Activated CD4-positive, alpha-beta T cell treated with anti-CD3 and anti-CD28 coated beads, Interleukin-2, amount 50 U/mL, for 24 hours (primary cell): ENCODE measurements at places on chromosomes 4 and X.

DNA sequence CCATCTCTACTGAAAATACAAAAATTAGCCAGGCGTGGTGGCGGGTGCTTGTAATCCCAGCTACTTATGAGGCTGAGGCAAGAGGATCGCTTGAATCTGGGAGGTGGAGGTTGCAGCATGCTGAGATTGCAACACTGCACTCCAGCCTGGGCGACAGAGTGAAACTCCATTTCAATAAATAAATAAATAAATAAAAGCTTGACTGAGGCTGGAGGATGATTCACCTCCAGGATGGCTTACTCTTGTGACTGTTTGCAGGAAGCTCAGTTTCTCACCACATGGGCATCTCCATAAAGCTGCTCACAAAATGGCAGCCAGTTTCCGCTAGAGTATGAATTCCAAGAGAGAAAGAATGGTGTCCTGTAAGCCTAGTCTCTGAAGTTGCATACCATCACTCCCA, 191.7 kb upstream of the EDNRA start:
- no peak for DNase-seq

DNA sequence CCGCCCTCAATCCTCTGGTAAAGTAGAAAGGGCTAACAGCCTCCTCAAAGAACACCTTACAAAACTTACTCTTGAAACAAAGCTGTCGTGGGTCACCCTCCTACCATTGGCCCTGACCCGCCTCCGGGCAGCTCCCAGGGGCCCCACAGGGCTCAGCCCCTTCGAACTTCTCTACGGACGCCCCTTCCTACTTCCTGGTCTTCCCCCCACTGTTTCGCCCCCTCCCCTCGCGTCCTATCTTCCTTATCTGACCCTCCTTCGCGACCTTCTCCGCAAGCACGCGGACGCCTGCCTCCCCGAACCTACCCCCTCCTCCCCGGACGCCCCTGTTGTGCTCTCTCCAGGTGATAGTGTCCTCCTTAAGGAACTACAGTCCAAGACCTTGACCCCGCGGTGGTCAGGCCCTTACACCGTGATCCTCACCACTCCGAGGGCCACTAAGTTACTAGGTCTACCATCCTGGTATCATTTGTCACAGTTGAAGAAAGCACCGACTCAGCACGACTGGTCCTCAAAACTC, 963.1 kb downstream of the RPA4 start:
- no peak for DNase-seq

DNA sequence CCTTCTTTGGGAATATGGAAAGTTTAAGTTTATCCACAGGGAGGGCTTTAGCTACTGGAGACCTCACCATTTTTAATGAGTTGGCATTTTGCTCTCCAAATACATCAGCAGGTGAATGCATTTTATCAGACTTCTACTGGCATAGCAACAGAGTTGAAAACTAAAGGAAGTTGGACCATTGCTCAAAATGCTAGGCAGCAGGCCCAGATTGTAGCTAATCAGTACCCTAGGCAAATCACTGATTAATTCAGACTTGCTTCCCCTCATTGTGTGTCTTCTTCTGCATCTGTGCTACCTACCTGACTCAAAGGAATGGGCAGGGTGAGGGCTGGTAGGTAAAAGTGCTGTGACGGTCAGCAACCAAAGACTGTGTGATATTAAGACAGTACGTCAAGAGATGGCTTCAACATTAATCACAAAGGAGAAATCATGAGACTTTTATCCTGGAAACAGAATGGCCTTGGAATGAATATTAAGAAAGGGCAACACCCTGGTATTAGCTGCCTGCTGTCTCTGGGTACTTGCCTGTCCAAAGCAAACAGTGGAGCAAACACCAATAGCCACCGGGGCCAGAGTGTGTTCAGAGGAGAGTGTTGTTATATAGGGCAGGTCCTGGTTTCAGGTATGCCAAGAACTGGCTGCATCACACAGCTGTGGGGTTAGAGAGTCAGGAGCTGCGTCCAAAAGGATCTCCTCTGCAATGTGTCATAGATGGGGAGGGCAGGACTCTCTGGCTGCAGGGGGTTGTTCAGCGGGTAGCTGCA, 17.1 kb upstream of the SMIM20 start:
- DNase-seq: no peak

GRCh38 chr4:138406876-138407275, 164.7 kb upstream of the SLC7A11 start:
- DNase-seq: no peak

DNA sequence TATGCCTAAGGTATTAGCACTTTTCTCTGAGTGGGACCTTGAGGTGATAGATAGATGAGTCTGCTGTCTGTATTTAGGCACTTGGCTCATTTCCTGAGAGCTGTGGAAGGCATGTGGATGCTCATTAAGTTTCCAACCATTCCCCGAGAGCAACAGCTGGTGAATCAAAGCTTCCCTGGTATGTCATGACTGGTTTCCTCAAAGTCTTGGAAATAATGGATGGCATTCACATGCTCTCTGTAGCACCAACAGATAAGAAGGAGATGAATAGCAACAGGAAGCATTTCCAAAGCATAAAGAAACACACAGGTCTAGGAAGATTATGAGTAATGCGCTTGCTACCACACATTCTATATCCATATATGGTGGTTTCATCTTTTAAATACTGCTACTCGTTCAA, 118.3 kb upstream of the ETNPPL start:
- DNase-seq: no peak

- peak; percentile 8 for DNase-seq
Measured at GRCh38 chrX:150486011-150486410, 82.4 kb upstream of the MTM1 start.

GRCh38 chr4:111512081-111512783, 633.0 kb upstream of the FAM241A start:
- DNase-seq: no peak

DNA sequence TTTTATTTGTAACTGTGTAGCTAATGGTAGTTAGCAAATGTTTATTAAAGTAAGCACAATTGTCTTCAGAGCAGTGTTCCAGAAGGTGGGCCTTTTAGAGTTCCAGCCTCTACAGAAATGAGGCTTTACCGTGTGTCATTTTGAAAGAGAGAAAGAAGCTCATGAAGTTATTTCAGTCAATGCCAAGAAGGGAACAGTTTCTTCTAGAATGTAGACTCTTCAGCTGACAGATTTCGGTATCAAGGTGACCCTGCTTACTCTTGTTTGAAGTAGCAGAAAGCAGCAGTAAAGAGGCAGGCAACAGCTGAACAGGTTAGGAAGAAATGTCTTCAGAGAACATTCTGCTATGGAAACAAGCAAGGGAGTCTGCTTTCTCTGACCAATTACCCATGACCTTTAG, 93.6 kb downstream of the TASL start:
- no peak for DNase-seq

- DNase-seq: no peak
Measured at GRCh38 chrX:8036914-8037313, 109.7 kb upstream of the PNPLA4 start.

- no peak for DNase-seq
Measured at GRCh38 chrX:12906046-12906761, at the start of gene TLR8. TSS of gene TLR8 (plus strand) at chrX:12906620. CDS start at chrX:12906707, 87 bp downstream.

- no peak for DNase-seq
Measured at GRCh38 chrX:41332408-41333002, 1.5 kb upstream of the DDX3X start.

DNA sequence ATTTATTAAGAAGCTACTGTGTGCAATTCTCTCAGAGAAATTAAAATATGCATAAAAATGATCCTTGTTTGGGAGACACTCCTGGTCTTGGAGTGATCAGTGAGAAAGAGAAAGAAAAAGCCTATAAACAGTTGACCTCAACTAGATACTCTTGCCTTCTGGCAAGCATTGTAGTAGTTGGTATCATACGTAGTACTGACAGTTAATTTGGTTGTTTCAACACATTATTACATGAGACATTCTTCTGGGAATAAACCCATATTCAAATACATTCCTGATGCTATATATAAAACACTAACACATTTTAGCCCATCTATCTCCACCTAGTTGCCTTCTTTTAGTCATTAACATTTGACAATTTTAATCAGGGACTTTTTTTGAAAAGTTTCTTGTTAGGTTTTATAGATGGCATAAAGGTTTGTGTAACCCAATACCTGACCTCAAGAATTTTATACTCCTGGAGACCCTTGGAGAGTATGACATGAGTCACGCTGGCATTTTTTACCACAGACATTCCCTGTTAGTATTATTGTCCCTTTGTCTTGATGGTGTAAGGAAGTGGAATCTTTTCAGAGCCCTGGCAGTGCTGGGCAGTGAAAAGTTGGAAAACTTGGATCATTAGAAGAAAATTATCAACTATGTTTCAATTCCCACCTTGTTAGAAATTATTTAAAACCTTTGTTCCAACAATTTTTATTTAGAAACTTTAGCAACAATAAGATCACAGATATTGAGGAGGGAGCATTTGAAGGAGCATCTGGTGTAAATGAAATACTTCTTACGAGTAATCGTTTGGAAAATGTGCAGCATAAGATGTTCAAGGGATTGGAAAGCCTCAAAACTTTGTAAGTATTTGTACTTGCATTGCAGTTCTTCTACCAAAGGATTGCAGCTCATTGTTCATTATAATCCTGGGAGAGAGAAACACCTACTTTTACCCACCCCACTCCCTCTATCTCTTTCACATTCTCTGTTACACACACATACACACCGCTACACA, 167.1 kb upstream of the PACRGL start:
- DNase-seq: no peak

GRCh38 chr4:168886351-168886750, 123.7 kb downstream of the CBR4 start:
- DNase-seq: no peak

GRCh38 chr4:7403001-7403400, 31.7 kb downstream of the PSAPL1 start:
- DNase-seq: no peak

DNA sequence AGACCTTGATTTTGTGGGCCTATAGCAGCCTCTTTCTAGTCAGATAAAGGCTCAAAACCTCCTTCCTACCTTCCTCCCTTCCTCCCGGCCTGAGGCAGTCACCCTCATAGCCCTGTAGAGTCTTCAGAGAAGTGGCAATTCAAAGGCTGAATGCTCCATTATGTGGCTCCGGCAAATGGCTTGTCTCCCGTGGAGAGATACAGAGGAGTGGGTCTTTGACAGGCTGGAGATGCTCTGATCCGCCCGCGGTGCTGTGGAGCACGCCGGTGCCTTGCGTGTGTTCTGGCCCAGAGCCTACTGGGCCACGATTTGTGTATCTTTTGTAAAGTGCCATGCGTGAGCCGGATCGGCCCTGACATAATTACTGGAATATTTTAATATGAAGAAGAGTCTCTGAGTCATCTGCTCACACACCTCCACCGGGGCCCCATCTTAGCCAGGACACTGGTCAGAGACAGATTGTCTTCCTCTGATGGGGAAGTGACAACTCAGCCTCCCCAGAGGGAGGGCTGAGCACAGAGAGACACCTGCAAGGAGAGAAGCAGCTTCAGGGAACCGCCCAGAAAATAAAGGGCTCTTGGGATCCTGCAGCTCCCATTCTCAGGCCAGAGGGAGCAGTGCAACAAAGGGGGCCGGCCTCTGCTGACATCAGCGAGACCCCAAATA, 88.7 kb downstream of the DCTD start:
- DNase-seq: no peak

DNA sequence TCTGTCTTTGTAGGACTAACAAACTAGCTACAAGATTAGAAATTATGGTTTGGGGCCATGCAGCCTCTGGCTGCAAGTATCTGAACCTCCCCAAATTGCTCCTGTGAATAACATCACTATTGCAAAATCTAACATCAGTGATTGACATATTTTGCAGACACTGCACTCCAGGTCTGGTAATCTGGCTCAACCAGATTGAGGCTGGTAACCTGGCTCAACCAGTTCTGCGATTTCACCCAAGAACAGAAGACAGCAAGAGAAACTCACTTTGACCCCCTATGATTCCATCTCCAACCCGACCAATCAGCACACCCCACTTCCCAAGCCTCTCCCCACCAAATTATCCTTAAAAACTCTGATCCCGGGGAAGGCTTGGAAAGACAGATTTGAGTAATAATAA, 20.9 kb downstream of the SPIN3 start:
- no peak for DNase-seq

DNA sequence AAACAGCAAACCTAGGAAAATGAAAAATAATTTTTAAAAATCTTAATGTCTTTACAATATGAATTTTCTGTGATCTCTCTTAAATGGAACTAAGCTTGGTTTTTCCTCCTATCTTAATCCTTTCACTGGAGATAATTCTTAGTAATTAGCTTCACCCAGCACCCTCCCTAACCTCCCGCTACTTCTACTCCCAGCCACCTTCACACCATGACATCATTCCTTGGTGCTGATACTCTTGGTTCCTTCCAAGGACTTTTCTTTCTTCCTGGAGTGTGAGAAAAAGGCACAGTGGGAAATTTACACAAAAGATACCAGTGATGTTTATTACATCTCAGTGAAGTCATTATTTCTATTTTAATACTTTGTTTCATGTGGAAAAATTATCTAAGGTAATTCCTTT, 163.6 kb upstream of the PLAC1 start:
- DNase-seq: no peak

DNA sequence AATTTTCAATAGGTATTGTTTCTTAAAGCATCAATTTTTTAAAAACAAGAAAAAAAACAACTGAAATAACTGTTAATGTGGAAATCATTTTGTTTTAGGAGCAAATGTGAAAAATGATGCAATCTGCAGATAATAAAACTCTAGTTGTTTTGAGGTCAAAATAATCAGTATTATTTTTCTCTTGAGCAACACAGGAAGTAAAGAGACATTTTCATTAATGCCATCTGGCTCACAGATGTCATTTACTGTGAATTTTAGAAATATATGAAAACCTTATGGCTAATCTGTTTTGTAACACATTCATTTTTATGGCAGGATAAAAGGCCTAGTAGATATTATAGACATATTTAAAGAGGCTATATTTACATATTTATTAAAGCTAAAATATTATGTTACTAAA, 141.6 kb downstream of the PCDH18 start:
- no peak for DNase-seq

GRCh38 chr4:40173470-40173875, 23.4 kb upstream of the RHOH start:
- DNase-seq: no peak

GRCh38 chrX:134547047-134547679, 87.2 kb downstream of the HPRT1 start:
- DNase-seq: no peak

DNA sequence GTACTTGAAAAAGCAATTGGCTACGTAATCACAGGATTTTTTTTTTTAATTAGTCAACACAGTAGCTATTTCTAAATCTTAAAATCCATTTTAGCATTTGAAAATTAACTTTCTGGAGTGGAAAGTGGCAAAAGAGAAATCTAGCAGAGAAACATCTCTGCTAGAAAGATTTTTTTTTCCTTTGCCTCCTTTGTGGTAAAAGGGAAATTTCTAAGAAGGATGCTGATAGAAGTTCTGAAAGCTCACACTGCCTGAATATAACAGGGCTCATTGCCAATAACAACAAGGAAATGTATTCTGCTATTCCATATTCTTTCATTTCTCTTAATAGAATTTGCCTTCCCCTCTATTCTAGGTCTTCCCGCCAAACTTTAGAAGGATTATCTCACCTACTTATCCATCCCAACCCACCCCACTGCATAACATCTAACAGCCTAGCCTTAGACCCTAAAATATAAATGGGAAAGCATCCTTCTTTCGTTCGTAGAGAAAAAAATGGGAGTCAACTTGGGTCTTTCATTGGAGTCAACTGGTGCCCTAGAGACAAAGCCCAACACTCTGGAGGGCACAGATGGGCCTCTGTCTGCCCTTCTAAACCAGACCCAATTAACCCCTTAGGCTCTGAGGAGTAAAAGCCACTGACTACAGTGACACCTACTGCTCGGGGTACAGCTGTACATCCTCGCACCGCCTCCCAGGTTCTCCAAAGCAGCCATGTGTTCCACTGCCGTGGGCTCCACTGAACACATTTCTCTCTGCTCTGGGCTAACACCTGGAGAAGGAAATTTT, 103.9 kb downstream of the MAML3 start:
- DNase-seq: no peak
